ENCODE measurements at places on chromosomes 11 and 22. TPM values are rescaled to one million over a fixed set of nuclear protein-coding genes. Genes with fewer than 3 reads are reported as not detected.
A peak's percentile ranks its signal among the peaks of the same experiment; 100 is the strongest.

GRCh38 chr11:8720868-8721608 is 38.4 kb downstream of the RPL27A start:
- no peaks in the 10 kb centered on the region for H3K4me1 ChIP-seq
- H3K27me3 ChIP-seq: no peaks in the 10 kb centered on the region
- H3K36me3 ChIP-seq: peaks cover 9% of the 10 kb centered on the region
- H3K4me3 ChIP-seq: no peak overlapping the region
- H3K27ac ChIP-seq: no peak overlapping the region
- DNase-seq: no peak

- H3K4me1 ChIP-seq: peaks cover 3% of the 10 kb centered on the region
- no peak overlapping the region for H3K27ac ChIP-seq
- H3K4me3 ChIP-seq: peak overlapping the region; percentile 34
- H3K27me3 ChIP-seq: no peaks in the 10 kb centered on the region
- no peak for DNase-seq
These were observed 2.2 kb upstream of the KCNQ1OT1 start for GRCh38 chr11:2701898-2702434.

SCUBE1 gene
- total RNA-seq: 1.2 TPM

GRCh38 chr22:28310299-28310698 is 369.3 kb downstream of the TTC28 start:
- H3K36me3 ChIP-seq: peaks cover 4% of the 10 kb centered on the region
- H3K27me3 ChIP-seq: no peaks in the 10 kb centered on the region
- DNase-seq: no peak
- no peak overlapping the region for H3K27ac ChIP-seq

LRRC32 gene
- 0.59 TPM for total RNA-seq

GRCh38 chr11:6232899-6233298 is 1.5 kb downstream of the FHIP1B start:
- no peaks in the 10 kb centered on the region for H3K36me3 ChIP-seq
- no peaks in the 10 kb centered on the region for H3K4me1 ChIP-seq
- DNase-seq: no peak
- H3K27ac ChIP-seq: no peak overlapping the region
- no peaks in the 10 kb centered on the region for H3K27me3 ChIP-seq

- H3K4me3 ChIP-seq: no peak overlapping the region
- peaks cover 55% of the 10 kb centered on the region for H3K36me3 ChIP-seq
- DNase-seq: peak; percentile 88
These were observed 3.6 kb downstream of the FIBP start for GRCh38 chr11:65884716-65885092.

DNA sequence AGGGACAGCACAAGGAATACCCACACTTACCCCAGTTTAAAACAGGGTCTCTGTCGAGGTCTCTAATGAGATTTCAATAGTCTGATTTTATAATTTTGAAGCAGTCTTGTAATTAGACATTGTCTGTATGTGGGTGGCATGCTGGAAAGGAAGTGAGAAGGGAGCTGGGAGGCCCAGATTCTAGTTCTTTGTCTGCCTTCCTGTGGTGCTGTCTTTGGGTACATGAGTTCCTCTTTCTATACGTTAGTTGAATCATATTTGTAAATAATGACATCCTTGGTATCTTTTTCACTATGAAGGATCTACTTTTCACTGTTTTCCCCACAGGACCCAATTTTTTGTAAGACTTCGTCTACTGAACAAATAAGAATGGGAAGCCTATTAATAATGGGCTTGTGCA is 42.0 kb upstream of the TENM4 start:
- H3K36me3 ChIP-seq: no peaks in the 10 kb centered on the region
- H3K4me3 ChIP-seq: no peak overlapping the region
- H3K27ac ChIP-seq: no peak overlapping the region
- DNase-seq: no peak
- H3K4me1 ChIP-seq: peaks cover 13% of the 10 kb centered on the region

CLMP gene
- total RNA-seq: 11.8 TPM

DNA sequence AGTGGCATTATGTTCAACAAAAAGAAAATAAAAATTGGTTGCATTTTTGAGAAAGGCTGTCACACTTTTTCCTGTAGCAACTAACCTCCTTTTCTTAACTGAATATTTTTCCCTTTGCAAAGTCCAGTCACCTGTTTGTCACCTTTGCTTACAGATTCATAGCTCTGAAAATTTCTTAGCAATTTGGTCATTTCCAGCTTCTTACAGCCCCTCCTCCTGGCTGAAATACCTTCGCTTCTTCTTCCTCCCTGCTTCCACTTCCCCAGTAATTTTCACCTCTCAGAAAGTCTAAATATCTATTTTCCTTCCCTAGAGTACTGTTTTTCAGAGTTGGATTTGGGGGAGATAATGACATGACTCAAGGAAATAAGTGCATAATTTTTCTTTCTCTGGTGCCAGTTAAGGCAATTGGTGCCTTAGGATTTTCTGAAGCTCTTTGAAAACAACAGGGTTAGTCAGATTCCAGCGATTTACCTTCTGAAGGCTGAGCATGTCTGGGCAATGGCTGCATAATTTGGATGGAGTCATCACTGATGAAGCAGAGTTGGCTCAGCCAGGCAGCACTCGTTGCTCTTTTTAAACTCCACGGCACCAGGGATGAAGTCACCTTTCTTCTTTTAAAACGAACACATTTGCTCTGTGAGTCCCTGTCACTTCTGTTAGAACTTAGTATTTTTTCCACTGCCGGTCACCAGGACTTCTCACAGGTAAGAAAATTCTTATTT is 62.1 kb upstream of the AMOTL1 start:
- DNase-seq: no peak
- H3K36me3 ChIP-seq: no peaks in the 10 kb centered on the region
- no peak overlapping the region for H3K4me3 ChIP-seq
- no peaks in the 10 kb centered on the region for H3K27me3 ChIP-seq

- H3K27me3 ChIP-seq: no peaks in the 10 kb centered on the region
- H3K36me3 ChIP-seq: no peaks in the 10 kb centered on the region
- H3K27ac ChIP-seq: no peak overlapping the region
- DNase-seq: no peak
- peaks cover 7% of the 10 kb centered on the region for H3K4me1 ChIP-seq
These were observed 34.6 kb downstream of the EHF start for GRCh38 chr11:34655335-34656008.

ZNF215 gene
- 18.2 TPM for total RNA-seq

DNA sequence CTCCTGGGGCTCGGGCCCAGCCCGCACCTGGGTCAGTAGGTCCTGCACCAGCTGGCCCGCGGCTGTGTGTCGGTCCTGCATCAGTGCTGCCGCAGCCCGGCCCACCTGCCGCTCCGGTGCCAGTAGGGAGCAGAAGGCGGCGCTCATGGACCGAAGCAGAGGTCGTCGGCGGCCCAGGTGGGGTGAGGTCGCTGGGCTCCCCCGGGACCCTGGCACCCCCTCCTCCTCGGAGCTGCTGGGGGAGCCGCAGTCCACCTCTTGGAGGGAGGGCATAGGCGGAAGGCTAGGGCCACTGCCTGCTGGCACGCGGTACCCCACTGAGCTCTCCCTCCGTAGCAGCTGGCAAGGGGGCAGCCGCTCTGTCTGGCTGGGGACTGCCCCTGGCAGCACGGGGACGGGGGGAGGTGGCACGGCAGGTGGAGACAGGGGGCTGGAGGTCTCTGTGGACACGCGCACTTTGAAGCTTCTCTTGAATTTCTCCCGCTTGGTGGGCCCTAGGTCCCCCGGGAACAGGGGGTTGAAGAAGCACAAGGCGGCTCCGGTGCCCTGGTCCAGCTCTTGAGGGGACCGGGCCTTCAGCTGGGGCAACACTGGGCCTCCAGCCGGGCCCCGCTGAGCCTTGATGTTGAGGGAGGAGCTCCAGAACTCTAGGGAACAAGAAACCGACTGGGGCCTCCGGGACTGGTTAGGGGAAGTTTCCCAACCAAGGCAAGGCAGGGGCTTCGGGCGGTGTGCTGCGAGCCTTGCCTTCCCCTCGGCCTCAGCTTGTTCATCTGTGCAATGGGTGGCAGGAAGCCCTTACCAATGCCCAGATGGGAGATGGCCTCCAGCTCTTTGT is 1.4 kb downstream of the RIN1 start:
- no peak for DNase-seq
- H3K4me1 ChIP-seq: no peaks in the 10 kb centered on the region
- no peaks in the 10 kb centered on the region for H3K27me3 ChIP-seq

PRG3 gene
- not detected for total RNA-seq

- DNase-seq: peak; percentile 54
- no peaks in the 10 kb centered on the region for H3K36me3 ChIP-seq
- H3K4me3 ChIP-seq: no peak overlapping the region
- no peaks in the 10 kb centered on the region for H3K4me1 ChIP-seq
- no peaks in the 10 kb centered on the region for H3K27me3 ChIP-seq
These were observed 597.5 kb downstream of the BRD1 start for GRCh38 chr22:49230194-49230577.

DNA sequence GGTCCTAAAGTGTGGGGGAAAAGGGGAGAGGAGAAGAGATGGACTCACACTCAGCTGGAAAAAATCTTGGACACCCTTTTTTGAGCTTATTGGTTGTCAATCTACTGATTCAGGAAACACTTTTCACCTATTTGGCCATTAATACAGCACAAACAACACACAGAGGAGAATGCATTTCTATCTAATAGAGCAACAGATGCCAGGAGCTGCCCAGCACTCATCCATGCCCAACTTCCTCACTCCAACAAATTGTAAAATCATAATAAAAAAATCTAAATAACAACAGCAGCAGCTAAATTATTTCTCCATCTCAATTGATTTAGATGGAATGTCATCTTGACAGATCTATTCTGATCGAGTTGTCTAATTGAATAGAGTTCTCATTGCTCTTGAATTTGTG is 628.2 kb downstream of the OPCML start:
- H3K4me3 ChIP-seq: no peak overlapping the region
- DNase-seq: no peak
- H3K27ac ChIP-seq: no peak overlapping the region
- H3K4me1 ChIP-seq: peaks cover 5% of the 10 kb centered on the region
- H3K36me3 ChIP-seq: peaks cover 5% of the 10 kb centered on the region
- no peaks in the 10 kb centered on the region for H3K27me3 ChIP-seq

- peaks cover 17% of the 10 kb centered on the region for H3K27me3 ChIP-seq
- no peak overlapping the region for H3K27ac ChIP-seq
- H3K4me1 ChIP-seq: no peaks in the 10 kb centered on the region
These were observed 1.7 kb upstream of the CHRM1 start for GRCh38 chr11:62922653-62923431.

PYGM gene
- 3.6 TPM for total RNA-seq

GRCh38 chr11:926341-926916 is 759 bp downstream of the AP2A2 start:
- DNase-seq: no peak
- H3K27me3 ChIP-seq: no peaks in the 10 kb centered on the region
- H3K36me3 ChIP-seq: peaks cover 14% of the 10 kb centered on the region
- peak overlapping the region; percentile 82 for H3K4me3 ChIP-seq
- peaks cover 3% of the 10 kb centered on the region for H3K4me1 ChIP-seq

DNA sequence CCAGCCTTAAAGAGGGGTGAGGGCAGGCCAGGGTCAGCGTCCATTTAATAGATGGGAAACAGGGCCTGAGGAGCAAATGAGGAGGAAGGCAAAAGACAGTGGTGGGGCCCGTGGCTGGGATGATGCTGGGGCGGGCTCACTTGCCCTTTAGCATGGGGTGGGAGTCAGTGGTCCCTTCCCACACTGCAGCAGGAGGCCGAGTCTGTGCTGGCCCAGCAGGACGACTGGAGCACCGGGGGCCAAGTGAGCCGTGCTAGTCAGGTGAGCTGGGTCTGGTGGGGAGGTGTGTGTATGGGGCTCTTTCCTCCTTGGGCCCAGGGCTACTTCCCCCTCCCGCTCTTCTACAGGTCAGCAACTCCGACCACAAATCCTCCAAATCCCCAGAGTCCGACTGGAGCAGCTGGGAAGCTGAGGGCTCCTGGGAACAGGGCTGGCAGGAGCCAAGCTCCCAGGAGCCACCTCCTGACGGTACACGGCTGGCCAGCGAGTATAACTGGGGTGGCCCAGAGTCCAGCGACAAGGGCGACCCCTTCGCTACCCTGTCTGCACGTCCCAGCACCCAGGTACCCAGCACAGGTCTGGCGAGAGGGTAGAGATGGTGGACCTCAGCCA is 12.8 kb downstream of the SCYL1 start:
- no peak for DNase-seq
- no peak overlapping the region for H3K27ac ChIP-seq
- no peaks in the 10 kb centered on the region for H3K27me3 ChIP-seq
- no peak overlapping the region for H3K4me3 ChIP-seq

- H3K27ac ChIP-seq: peak overlapping the region; percentile 30
- H3K27me3 ChIP-seq: no peaks in the 10 kb centered on the region
- H3K36me3 ChIP-seq: peaks cover 42% of the 10 kb centered on the region
- DNase-seq: peak; percentile 94
These were observed 21.7 kb downstream of the SLC43A1 start for GRCh38 chr11:57493507-57494503.

DNA sequence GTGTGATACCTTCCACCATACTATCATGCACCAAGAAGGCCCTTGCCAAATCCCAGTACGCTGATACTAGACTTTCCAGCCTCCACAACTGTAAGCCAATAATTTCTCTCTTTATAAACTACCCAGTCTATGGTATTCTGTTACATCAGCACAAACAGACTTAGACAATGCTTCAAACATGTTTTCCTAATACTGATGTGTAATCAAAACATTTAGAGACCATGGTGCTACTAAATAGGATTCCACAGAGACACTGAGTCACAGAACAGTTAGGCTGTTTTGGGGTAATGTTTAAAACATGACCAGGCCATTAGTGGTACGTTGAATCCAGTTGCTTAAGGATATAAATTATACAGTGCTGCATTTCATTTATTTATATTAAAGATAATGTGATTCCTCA is 103.7 kb downstream of the PICALM start:
- no peaks in the 10 kb centered on the region for H3K4me1 ChIP-seq
- peaks cover 47% of the 10 kb centered on the region for H3K36me3 ChIP-seq
- H3K27ac ChIP-seq: no peak overlapping the region
- DNase-seq: no peak

DNA sequence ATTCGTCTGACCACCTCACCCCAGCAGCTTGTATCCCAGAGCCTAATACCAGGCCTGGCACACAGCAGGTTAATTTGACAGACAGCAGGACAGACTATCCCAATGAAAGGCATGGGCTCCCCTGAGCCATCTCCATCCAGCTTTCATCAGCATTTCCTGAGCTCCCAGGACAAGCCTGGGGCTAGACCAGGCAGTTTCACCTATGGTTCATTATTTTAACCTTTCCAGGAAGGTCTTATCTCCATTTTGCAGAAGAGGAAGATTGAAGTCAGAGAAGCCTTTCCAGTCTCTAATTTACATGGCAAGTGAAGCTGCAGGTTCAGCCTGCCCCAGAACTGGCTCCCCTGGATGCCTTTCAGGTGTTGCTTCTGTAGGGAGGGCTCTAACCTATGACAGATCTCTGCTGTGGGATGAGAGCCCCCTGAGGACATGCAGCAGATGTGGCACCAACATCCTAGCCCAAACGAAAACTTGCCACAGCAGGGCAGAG is 17.0 kb downstream of the ARRB1 start:
- H3K4me1 ChIP-seq: peaks cover 14% of the 10 kb centered on the region
- H3K4me3 ChIP-seq: no peak overlapping the region
- no peaks in the 10 kb centered on the region for H3K27me3 ChIP-seq
- H3K36me3 ChIP-seq: no peaks in the 10 kb centered on the region
- no peak overlapping the region for H3K27ac ChIP-seq
- DNase-seq: no peak

DMC1 gene
- total RNA-seq: 6.8 TPM

Data from H9 (cell line).